ENCODE measurements at places on chromosomes 6 and 20.

GRCh38 chr6:145420599-145420998 lies 314.7 kb downstream of the EPM2A start:
- DNase-seq = no peak

- DNase-seq = no peak
Observed at GRCh38 chr20:32338665-32339064, 19.5 kb upstream of the ASXL1 start.

DNA sequence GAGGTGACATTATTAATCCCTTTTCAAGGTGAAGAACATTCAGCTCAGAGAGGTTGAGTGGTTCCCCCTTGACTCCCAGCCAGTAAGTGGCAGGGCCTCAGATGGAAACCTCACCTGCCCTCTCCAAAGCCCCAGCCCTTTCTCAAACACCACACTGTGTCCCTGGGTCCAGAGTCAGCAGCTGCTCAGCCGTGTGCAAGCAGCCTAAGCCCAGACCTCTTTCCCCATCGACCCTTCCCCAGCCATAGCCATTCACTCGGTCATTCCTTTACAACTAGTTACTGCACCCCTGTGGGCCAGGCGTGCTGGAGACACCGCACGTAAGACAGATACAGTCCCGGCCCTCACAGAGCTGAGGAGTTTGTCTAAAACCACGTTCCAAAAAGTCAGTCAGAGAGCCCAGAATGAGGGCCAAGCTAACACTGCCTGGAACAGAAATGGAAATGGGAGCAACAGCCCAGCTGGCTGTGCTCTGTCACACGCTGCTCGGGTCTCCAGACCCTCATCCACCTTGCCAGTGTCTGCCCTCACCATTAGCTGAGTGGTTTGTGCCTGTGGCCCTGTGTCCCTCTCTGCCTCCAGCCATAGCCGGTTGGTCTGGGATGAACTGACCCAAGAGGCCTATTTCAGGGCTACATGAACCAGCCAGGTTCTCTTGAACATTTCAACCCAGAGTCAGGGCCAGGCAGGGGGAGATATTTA lies 29.6 kb downstream of the ZC3H12D start:
- DNase-seq = no peak

- no peak for DNase-seq
Observed at GRCh38 chr6:28569748-28570147, 44.1 kb downstream of the GPX5 start.

All from NCI-H2029 treated with DMSO at 0.1 percent for 48 hours (cell line).